ENCODE measurements at places on chromosomes 4 and X.
A peak's percentile ranks its signal among the peaks of the same experiment; 100 is the strongest.

GRCh38 chrX:75546724-75547511 lies 24.1 kb upstream of the ZDHHC15 start:
- DNase-seq = no peak

- no peak for DNase-seq
Measured at GRCh38 chr4:168841000-168841671, 168.9 kb downstream of the CBR4 start.

DNA sequence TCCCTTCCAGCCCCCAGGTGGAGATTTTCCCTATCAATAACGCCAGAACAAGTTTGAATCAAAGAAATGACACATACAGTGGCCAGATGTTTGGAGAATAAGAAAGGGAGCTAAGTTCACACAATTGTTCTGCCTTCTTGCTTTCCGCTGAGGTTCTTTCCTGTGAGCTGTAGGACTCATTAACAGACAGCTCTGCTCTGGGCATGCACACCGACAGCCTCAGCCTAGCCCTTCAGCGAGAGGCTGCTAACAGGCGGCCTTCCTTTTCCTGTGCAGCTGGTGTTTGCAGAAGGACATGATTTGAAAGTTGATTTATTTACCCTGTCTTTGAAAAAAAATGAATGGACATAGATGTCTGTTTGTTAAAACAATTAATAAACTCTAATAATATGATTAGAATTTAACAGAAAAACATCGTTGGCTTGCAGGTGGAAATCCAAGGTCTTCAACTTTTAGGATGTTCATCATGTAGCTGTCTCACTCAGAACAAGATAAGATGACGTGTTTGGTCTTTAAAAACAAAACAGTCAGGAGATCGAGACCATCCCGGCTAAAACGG lies 183.3 kb downstream of the KDR start:
- no peak for DNase-seq

DNA sequence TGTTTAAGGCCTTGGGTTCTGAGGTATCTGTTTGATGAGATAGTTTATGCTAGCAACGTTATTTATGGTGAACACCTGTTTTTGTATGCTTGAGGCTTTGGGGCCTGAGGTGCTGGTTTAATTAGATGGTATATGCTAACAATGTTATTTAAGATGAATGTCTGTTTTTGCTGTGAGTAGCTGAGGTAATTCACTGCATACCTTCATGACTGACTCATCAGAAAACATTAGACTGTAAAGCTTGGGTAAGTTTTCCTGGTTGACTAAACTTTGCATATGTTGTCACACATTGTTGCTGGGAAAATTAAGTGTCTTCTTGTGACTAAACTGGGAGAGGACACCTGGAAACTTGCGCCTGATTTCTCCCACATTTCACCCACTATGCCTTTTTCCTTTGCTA lies 1026.6 kb downstream of the RAPGEF2 start:
- no peak for DNase-seq

- peak; percentile 5 for DNase-seq
Measured at GRCh38 chrX:131058136-131058868, at the start of gene ARHGAP36. Gene ARHGAP36 (plus strand): TSS chrX:131058346. CDS start chrX:131081666, 23,320 bp downstream.

GRCh38 chr4:189029976-189030504 lies 890.8 kb downstream of the TRIML1 start:
- DNase-seq = no peak

DNA sequence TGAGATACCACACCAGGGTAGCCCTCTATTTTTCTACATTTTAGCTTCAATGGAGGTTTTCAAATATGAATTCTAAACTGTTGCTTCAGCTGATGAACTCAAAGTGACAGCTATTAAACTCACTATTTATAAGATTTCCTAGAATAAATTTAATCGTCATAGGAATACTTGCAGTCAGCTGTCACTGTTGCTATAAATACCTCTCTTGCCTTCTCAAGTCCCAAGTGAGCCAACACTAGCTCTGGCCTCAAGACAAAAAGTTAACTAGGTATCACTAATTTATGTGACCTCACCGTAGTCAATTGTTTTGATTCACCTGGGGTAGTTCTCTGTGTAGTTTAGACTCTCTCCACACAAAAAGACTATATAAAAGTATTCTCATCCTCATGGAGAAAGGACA lies 34.3 kb upstream of the PROM1 start:
- DNase-seq = no peak

DNA sequence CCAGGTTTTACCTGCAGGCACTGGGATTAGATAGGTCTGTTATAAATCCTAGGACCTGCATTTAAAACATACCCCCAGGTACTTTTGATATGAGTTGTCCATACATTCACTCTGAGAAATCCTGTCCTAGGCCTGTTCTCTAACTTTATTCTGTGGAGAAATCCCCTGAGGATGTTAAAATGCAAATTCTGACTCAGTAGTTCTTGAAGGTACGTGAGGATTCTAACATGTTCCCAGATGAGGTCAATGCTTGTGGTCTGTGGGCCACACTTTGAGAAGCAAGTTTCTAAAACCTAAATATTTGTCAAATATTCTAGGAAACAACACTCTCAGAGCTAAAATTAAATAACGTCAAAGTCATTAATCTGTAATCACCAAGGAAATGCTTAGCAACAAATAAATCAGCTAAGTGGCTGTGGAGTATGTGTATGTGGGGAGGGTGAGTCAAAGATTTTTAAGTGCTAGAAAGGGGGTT lies 101.3 kb upstream of the MAGEB16 start:
- no peak for DNase-seq

DNA sequence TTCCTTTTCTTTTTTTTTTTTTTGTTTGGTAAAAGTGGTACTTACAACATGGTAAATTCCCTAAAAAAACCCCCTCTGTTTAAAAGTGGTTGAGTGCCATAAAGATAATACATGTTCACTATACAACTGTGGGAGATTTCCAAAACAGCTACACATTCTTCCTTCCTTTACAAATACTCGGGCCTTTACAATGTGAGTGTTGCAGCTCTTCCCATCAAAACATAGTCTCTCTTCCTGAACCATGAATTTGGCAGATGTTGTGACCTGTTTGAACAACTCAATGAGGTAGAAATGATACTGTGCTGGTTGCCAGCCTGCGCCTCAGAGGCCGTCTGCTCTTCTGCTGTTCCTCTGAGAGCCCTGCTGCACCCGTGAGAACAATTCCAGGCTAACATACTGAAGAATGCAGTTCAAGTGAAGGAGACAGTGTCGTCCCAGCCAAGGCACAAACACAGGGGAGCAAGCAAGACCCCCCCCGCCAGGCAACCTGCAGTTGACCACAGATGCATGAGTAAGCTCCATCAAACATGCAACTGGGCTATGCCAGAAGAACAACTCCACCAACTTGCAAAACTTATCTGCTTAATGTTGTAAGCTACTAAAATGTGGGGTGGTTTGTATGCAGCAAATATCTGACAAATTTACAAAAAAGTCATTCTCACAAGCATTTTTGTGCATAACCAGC lies 645.0 kb downstream of the PCDH7 start:
- no peak for DNase-seq

- no peak for DNase-seq
Measured at GRCh38 chr4:47763279-47763678, 74.6 kb downstream of the CORIN start.

GRCh38 chr4:74376888-74377483 lies 12.0 kb downstream of the EREG start:
- peak; percentile 82 for DNase-seq

Data from GM23248 (cell line).